Right forelimb (tissue), 1 donor: ENCODE measurements at places on chromosomes 1 and 21.

DNA sequence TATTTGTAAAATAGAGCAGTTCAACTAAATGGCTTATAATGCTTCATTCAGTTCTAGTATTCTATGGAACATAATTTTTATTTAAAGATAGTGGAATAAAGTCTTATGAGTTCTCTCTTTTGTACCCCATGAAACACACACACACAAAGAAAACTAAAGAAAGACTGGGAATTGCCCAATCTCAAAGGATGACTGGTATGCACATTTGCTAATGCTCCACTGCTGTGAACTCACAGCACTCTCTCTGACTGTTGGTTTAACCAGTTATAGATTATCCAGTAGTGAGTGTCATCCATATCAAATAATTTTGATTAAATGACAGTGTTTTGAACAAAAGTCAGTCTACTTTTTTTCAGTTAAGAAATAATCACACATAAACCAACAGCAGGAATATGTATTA is 1082.4 kb upstream of the B3GALT2 start:
- DNase-seq, result no peak

DNA sequence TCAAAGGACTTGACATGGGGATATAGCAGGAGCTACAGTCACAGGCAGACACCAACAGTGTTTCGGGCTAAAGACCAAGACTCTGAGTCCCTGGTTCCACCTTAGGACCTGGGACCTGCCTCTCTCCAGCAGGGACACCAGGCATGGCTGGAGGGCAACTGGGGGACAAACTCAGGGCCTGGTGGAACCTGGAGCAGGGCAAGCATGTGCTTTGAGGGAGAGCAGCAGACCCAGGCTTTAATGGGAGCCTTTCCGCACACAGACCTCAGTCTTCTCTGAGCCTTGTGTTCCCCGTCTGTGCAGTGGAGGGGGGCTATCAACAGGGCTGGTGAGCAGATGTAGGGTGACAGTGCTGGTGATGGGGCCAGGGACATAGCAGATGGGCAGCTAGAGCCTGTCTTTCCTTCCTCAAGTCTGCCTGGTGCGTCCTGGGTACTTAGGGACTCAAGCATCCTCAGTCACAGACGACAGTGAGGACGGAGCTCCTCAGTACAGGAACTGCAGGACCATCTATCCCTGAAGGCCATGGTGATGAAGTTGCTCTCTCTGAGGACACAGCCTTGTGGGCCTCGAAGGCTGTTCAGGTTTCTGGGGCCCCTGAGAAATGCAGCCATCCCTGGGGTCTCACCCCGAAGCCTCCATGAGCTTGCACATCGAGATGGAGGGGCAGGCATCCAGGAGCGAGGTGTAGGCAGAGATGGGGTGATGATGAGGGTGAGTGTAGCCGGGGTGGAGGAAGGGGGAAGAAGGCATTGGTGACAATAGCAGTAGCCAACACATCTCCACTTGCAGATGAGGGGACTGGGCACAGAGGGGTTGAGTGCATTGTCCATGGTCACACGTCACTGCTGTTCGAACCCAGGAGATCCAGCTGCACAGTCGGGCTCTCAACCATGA is 593.4 kb downstream of the PTPRU start:
- peak; percentile 28 for DNase-seq

DNA sequence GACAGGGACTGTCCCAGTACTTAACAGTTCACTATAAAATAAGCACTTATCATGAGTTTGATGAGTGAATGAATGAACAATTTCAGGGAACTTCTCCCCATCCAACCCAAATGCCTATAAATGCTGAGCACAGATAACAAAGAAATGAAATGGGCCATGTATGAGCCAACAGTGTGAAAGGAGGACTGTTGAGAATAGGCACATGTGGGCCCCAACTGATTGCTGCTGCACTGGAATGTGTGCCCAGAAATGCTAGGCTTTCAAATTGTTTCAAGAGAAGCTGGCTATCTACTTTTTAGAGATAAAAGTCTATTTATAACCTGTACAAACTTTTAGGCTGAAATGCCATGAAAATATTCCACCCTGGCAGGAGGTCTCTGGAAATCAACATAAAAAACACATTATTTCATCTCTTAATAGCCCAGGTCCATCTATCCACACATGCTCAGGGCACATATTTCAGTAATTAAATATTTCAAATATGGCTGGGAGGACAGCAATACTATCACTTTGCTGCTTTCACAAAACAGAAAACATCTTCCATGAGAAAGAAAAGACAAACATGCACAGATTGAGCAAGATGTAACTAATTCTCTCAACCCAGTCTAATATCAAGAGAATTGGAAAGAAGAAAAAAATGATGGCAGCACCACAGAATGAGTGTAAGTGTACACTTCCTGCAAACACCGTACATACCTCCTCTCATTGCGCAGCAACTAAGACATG is 49.8 kb downstream of the COLGALT2 start:
- no peak for DNase-seq

DNA sequence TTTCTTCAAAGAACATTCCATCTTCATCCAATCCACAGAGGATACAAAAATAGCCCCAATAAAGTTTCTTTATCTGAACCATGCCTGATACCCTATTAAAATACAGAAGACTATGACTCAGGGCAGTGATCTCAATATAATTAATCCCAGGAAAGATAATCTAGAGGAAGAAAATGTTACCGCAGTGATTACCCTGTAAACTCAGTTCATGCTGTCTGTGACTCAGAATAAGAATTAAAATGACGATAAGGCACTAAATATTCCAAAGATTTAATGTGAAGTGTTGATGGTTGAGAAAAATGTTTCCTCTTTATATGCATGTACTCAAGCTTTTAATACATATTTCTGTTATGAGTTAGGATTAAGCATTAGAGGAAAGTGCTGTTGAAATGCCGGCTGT is 88.6 kb upstream of the LYPLAL1 start:
- no peak for DNase-seq

- DNase-seq, result no peak
Observed at GRCh38 chr1:20618550-20618949, 14.7 kb upstream of the PINK1 start.

DNA sequence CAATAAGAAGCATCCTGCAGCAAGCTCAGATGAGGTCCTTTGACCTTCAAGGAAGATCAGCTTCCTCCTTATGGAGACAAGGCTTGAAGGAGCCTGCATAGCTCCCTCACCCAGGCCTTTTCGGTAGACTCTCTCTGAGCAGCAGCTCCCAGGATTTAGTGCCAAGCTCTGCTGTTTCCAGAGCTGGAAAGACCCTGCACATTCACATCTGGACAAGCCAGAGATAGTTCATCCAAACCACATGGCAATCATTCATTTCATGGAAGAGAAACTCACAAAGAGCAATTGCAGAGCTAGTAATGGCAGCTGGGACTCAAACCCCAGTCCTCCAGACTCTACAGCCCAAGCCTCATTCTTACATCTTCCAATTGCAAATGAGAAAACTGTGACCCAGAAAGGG is 76.4 kb upstream of the EDN2 start:
- DNase-seq, result no peak

GRCh38 chr1:201015551-201016091 is 7.9 kb downstream of the KIF21B start:
- DNase-seq, result no peak

- no peak for DNase-seq
Observed at GRCh38 chr1:30321246-30321910, 402.0 kb downstream of the MATN1 start.

GRCh38 chr1:95723346-95723745 is 489.3 kb downstream of the RWDD3 start:
- DNase-seq, result no peak

GRCh38 chr1:8219530-8219929 is 98.4 kb upstream of the SLC45A1 start:
- DNase-seq, result no peak

GRCh38 chr1:233707153-233707879 is 93.4 kb downstream of the KCNK1 start:
- DNase-seq, result no peak

DNA sequence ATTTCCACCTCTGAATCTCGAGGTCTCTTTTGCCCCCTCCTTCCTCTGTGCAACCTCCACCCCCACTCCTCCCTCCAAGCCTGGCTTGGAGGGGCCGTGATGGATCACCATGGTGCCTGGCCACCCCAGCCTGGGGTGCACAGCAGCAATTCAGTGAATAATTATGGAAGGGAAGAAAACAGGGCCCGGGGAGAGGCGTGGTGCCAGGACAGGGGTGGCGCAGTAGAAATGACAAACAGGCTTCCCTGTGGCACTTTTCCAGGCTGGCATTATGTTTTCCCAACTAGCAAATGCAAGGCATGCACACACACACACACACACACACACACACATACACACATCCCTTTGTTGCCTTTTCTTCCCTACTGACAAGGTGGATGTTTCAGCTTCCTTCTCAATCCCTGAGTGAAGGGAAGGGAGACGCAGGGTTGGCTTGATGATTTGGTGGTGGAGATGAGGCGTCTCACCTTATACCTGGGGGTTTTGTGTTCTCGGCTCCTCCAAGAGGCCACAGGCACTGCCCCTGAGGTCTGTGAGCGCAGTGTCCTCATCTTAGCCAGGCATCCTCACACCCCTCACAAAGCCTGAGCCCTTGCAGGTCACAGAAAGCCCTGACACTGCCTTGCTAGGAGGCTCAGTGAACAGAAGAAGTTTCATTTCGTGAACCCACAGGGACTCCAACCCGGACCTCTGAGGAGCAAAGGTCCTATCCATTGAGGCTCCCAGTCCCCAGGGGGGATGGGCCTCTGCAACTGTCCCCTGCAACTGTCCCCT is 215.8 kb downstream of the MATN1 start:
- DNase-seq, result no peak

DNA sequence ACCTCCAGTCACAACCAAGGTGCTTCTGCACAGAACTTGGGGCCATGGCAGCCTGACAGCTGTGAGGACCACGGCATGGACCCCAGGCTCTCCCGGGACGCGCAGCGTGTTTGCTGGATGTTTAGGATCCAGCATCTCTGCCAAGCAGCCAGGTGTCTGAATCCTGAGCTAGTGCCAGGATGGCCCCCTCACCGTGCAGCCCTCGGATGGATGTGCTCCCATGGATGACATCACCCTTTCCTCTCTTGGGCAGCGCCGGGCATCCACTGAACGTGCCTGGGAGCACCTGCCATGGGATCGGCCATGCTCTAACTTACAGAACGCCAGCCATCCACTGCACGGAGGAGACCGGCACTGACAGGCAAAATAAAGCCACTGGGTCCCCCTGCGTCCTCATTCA is 53.9 kb downstream of the PRDM15 start:
- DNase-seq, result no peak

- no peak for DNase-seq
Observed at GRCh38 chr1:197393105-197393504, 125.1 kb downstream of the CRB1 start.

DNA sequence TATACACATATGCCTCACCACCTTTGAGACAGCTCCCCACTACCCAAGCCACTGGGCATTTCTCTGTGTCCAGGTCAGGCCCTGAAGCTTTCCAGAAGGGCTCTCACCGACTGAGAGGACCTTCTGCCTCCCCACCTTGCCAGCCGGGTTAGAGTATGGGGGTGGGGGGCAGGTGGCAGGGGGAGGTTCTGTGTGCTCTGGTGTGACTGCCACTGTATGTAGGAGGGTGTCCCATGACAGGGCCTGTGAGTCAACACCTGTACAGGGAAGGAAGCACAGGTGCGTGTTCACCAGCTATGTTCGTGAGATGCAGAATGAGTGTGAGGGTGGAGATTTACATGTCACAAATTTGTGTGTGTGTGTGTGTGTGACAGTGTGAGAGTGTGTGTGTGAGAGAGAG is 7.0 kb downstream of the AHDC1 start:
- DNase-seq, result no peak

DNA sequence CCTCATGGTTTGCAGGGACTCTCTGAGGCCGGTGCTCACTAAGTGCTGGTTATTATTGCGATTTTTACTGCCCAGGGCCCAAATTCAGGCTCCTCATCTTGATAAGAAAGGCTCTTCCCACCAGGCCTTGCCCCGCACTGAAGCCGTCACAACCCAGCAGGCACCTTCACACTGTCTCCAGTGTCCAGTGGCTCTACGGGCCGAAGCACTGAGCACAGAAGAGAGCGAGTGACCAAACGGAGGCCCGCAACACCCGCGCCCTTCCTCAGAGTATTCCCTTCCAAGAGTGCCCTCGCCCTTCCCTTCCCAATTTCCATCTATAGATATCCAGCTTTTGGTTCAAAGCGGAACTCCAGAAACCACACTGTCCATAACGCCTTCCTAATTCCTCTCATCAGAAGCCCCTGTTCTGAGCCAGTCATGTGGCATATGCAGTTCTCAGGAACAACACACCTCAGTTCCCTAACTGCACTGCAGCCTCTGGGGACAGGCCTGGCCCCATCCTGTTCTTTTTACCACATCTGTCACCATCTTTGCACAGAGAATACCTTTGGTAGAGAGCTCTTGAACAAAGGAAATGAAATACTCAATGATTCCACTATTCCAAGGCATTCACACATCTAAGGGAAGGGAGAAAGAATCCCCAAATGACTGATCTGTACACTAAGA is 15.1 kb downstream of the FALEC start:
- no peak for DNase-seq

GRCh38 chr1:41882486-41882885 is 36.2 kb downstream of the HIVEP3 start:
- DNase-seq, result no peak

GRCh38 chr1:228009116-228009827 is 2.5 kb downstream of the WNT3A start:
- DNase-seq, result no peak

GRCh38 chr1:8348047-8348776 is 30.3 kb downstream of the SLC45A1 start:
- DNase-seq, result no peak

GRCh38 chr21:38486221-38486620 is 12.1 kb downstream of the ERG start:
- DNase-seq, result no peak

GRCh38 chr1:156958247-156958714 is 37.8 kb downstream of the LRRC71 start:
- no peak for DNase-seq

- no peak for DNase-seq
Observed at GRCh38 chr1:115453666-115454065, 115.6 kb upstream of the NGF start.

DNA sequence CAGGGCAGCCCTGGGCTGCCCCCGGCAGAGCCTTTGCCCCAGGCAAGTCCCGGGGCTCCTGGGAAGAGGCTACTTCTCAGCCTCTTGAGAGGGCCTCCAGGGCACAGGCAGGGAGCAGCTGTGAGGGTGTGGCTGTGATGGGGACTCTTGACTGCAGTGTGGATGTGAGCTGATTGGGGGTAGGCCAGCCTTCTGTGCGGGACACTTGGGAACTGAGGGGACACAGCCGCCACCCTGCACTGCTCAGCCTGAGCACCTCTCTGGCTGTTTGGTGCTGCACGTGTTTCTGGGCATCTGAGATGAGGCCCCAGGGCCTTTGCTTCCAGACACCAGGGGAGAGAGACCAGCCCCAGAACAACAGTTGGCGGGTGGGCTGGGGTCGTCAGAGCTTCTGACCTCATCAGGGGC is 62.1 kb downstream of the SKI start:
- no peak for DNase-seq

- peak; percentile 97 for DNase-seq
Observed at GRCh38 chr1:145891587-145892485, 6.2 kb upstream of the ANKRD35 start.

DNA sequence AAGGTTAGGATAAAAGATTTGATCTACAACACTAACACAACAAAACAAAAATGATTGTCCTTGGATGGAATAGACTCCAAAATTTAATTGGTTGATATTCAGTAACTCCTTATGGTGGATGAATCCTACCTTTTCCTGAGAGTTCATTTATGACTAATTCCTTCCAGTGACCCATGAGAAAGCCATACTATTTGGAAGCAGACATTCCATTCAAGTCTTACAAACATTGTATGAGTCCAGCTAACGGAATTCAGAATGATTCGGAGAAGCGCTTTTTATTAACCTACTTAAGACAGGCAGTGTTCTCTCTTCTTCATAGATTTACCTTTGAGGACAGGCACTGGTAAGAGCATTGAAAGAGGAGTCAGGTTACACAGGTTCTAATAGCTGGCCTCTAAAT is 155.6 kb upstream of the ZNF648 start:
- no peak for DNase-seq
